ENCODE measurements at places on chromosomes 5 and 9.

DNA sequence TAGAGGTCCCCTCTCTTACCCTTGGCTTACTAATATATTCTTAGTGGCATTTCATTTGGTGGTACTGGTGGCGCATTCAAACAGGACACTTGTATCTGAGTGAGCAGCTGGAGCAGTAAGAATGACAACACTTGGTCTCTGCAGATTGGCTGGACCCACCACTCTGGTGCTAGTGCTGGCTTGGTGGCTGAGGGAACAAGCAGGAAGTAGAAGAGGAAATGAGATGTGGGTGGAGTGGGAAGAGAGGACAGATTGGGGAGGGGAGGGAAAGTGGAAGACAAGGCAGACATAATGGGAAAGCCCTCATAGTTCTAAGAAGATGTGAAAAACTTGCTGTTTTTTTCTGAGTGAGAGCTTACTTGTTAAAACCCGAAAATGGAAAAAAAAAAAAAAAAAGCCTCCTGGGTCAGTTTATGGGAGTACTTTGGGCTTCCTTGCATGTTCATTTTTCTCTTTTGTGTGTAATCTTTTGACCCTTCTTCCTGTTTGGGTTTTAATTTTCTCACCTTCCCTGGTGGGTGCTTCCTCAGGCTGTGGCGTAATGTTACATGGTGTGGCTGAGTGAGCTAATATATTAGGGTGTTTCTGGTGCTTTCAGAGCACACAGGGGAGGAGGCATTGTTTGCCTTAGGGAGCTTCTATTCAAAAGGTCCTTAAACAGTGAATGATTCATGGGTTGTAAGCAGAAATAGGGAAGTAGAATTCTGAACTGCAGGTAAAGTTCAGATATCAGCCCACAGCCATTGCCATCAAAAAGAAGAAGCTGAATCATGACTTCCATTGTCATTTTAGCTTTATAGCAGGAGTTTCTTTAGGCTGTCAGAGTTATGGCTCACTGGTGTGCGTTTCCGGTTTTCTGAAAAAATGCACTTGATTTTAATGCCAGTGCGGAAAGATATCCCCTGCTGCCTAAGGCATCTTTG, 52.3 kb downstream of the TLE4 start:
- DNase-seq, result no peak

- no peak for DNase-seq
These were observed 1000.5 kb downstream of the PTPRD start for GRCh38 chr9:9612270-9612669.

- DNase-seq, result no peak
These were observed 463.7 kb downstream of the TMEM232 start for GRCh38 chr5:110262749-110263148.

DNA sequence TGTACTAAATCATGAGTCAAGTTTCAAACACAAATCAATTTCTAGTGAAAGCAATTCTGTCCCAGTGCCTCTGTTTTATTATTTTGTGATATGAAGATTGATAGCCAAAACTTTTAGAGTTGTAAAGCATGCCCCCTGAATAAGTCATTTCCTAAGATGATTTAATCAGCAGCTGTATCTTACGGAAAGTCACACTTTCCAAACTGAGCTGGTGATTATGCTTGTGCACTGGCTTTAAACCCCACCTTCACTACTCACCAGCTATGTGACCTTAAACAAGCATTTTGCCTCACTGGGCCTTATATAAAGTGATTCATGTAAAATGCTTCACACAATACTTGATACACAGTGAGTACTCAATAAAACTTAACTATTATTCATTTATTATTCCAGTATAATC, 78.1 kb downstream of the EDIL3 start:
- DNase-seq, result no peak
